Inflammatory macrophage (primary cell): ENCODE measurements at places on chromosomes 7 and 10.

DNA sequence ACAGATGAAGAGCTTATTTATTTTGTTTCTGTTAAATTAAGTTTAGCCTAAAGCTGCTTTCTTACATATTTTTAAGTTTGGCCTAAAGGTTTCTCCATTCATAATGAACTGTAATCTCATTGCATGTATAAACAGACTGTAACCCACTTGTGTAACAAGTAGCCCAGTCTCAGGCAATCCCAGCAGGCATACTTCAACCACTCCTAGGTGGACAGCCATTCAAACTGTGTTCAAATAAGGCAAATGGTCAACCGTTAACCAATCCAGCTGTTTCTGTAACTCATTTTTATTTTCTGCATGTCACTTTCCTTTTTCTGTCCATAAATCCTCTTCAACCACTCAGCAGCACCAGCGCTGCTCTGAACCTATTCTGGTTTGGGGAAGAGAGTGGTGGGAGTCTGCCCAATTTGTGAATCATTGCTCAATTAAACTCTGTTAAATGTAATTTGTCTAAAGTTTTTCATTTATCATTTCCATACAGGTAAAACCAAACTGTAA lies 35.9 kb downstream of the PHYHIPL start:
- no peak for DNase-seq

- no peak for DNase-seq
These were observed 7.1 kb upstream of the TBX20 start for GRCh38 chr7:35261041-35261440.

DNA sequence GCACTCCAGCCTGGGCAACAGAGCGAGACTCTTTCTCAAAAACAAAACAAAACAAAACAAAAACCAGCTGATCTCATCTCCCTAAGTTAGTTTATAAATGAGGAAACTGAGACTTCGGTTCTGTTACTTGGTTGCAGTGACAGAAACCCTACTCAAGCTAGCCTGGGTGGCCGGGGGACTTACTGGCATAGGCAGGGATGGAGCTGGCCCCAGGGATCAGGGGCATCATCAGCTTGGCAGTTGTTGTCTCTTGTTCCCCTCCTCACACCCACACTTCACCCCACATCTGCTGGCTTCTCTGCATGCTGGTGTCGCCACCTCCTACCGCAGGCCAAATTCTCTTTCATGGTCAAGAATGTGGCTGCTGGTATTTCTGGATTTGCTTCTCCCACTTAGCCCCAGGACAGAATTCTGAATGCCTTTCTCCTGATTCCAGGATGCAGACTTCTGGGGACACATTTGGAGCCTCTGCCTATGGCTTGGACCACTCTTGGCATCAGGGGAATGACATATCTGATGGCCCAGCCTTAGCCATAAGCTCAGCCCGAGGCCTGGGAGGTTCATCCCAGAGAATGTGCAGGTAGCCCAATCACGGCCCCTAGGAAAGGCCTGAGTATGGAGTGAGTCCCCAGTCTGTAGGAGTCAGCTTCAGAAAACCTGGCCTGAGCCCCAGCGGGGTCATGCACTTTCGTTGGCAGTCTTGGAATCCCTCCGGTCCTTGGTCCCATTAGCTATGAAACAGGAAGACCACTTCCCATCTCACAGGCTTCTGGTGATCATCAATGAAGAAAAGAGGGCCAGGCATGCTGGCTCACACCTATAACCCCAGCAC lies 41.6 kb upstream of the CTBP2 start:
- DNase-seq: no peak

DNA sequence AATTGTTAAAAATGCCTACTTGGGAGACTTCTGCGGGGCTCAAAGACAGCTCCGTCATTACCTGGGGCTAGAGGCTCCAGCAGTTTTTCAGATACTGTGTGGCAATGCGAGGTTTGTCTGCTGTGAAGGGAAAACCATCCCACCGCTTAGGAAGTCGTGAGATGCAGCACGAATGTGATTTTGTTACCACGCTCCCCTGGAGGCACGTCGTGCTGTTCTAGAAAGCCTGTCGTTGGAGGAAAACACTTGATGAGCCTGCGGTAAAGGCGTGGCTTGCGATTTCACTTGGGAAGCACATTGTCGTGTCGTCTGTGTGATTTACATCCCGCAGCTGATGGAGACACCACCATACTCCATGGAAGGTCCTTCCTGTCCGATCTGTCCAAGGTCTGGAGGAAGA lies 39.3 kb downstream of the CAMK1D start:
- DNase-seq: no peak

- DNase-seq: peak; percentile 9
These were observed 14.0 kb downstream of the SLC29A4 start for GRCh38 chr7:5296611-5297226.

- DNase-seq: no peak
These were observed 1247.8 kb downstream of the TYW1 start for GRCh38 chr7:68244389-68244788.

DNA sequence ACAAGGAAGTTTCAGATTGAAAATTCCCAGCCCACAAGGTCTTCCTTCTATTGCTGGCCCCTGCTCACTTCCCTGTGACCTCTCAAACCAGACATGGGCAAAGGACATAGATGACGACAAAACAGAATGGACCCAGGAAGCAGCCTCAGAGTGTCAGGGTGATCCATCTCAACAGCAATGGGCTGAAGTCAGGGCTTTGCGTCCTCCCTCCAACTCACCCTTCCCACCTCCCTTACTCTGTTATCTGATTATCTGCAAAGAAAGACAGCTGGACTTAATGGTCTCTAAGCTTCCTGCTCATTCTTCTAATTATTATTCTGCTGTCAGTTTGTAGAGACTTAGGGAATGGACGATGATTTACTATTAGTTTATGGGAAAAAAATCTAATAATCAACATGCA lies 115.9 kb downstream of the PIP4K2A start:
- DNase-seq: peak; percentile 28

GRCh38 chr7:54947266-54947665 lies 71.6 kb upstream of the EGFR start:
- no peak for DNase-seq

- no peak for DNase-seq
These were observed 162.6 kb upstream of the GDF10 start for GRCh38 chr10:47137311-47137851.

DNA sequence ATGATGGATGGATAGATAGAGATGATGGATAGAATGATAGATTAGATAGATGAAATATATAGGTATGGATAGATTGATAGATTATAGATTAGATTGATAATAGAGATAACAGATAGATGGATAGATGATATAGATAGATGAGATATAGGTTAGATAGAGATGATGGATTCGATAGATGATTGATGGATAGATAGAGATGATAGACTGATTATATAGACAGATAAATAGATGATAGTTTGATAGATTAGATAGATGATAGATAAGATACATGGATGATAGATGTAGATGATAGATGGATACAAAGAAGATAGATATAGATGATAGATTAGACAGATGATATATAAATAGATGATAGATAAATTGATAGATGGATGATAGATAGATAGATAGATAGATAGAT lies 448.1 kb downstream of the GALNT17 start:
- DNase-seq: no peak

DNA sequence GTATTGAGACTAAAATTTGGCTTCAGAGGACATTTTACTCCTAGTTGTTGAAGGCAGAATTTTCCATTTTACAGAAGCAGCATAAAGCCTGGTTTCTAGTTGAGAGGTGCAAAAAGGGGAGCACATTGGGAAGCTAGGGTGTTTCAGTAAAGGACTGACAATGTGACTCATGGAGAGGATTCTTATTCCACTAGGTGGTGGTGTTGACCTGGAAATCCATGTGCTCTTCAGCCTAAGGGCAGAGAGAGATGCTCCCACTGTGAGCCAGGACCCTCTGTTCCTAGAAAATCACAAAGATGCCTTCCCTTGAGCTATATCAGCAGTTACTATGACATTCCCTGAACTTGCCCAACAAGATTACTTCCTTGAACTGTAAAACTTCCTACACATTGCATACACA lies 687.8 kb downstream of the IPMK start:
- DNase-seq: no peak

GRCh38 chr10:73117976-73118743 lies 7.9 kb downstream of the NUDT13 start:
- DNase-seq: no peak

DNA sequence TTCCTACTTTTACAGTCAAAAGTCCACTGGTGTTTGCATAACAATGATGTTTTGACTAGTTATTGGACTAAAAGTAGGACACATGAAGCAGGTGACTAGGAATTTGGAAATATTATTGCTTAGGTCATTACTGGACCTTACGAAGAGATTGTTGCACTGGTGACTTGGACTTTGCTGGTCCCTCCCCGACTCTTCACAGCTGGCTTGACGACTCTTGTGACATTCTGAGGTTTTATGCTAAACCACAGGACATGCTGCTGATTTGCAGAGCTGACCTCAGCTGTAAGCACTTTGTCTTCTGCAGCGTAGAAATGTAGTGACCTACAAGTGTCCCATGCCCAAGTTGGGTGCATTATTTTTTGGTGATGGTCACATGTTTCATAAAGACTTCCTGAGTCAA lies 21.9 kb downstream of the PCBD1 start:
- peak; percentile 96 for DNase-seq

DNA sequence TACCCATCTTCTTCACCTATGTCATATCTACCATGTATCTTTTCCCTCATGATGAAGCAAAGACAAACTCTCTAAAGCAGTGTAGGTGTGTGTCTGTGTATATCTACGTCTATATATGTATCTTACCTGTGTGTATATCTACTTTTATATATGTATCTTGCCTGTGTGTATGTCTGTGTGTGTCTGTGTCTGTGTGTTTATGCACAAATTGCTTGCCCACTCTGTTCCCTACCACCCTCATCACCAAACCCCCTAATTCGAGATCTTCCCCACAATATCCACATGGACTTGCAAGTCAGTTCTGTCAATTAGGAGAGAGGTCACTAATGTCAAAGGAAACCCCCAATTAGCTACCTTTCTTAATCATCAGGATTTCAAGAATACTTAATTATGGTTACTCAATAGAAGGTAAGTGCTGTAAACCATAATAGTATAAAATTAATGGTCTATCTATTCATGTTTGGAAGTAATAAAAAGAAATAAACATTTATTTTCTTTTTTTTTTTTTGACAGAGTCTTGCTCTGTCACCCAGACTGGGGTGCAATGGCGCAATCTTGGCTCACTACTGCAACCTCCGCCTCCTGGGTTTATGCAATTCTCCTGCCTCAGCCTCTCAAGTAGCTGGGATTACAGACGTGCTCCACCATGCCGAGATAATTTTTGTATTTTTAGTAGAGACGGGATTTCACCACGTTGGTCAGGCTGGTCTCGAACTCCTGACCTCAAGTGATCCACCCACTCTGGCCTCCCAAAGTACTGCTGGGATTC lies 43.6 kb downstream of the ANKRD61 start:
- DNase-seq: peak; percentile 78

GRCh38 chr10:75018686-75019307 lies 92.7 kb upstream of the SAMD8 start:
- no peak for DNase-seq

GRCh38 chr10:104183682-104184081 lies 48.5 kb downstream of the CFAP43 start:
- DNase-seq: no peak

DNA sequence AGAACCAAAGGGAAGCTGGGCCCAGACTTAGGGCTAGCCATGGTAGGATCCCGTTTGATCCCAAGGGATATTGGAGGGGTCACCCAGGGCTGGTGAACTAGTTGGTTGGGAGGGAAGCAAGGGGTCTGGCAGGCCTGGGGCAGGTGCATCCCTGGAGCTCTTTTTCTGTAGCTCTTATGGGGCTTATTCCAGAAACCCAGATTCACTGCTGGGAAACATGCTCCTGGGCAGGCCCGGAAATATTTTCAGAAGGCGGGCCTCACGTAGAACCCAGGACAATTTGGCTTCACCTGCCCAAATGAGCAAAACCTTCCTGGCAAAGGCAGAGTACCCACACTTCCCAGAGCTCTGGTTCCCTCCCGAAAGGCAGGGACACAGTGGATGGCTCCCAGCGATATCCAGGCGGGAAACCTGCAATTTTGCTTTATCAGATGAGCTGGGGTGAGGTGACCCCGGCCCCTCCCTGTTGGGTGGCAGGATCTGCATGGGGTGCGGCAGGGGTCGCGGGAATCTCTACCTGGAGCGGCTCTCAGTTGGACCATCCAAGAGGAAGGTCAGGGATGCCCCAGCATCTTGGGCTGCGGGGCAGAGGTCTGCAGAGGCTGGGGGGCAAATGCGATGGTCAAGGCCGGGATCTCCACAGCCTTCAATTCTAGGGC lies 533.9 kb downstream of the TCERG1L start:
- no peak for DNase-seq

- no peak for DNase-seq
These were observed 30.6 kb downstream of the KMT2E start for GRCh38 chr7:105044449-105045070.

DNA sequence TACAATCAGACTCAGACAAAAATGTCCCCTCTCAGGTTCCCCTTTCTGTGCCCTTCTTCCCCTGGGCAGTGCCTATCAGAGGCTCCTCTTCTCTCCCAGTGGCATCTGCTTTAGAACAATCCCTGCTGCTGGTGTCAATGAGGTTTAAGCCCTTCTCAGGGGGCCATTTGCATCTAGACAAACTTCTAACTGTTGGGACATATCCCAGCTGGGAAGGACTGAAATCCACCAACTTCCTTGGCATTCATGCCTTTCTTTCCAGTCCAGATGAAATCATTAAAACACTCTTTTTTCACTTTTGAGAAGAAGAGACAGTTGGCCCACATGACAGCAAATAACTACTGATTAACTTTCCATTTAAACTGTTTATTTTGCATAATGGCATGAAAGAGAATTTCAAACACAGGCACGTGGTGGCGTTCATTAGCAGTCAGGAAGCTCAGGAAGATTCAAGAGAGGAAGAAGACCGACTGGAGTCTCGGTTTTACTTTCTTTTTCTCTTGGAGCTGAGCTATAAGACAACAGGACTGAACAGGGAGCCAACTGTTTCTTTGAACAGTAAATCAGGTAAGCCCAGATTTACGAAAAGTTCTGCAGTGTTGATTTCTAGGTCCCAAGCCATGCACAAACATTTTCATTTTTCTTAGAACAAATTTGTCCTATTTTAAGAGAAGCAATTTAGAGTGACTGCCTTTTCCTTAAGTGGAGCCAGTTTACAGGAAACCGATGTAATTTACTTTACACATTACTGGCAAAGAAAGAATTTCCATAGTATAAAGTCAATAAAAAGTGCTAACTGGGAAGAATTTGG lies at the start of gene GIMAP2:
Gene GIMAP2, plus strand, starts transcription at position 488 of the 811 bp plus-strand sequence. CDS start 1,354 bp downstream, outside the sequence.
- DNase-seq: peak; percentile 79

GRCh38 chr10:50417486-50417885 lies 166.2 kb upstream of the ASAH2 start:
- DNase-seq: peak; percentile 41

DNA sequence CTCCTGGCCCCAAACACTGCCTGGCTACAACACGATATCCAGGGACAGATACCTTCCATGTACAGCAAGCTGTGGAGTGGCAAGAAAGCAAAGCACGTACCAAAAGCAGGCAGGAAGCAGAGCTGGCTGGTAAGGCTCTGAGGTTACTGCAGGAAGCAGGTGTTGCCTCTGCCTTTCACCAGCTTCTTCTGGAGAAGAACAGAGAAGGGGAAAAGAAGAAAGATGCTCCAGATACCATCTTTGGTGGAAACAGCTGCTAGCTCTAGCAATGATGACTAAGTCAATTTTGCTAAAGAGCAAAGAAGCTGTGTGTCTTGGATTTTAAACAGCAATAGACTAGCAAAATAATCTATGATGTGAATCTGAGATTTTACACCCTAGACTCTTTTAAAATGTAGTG lies 34.9 kb upstream of the PRSS1 start:
- DNase-seq: no peak
